ENCODE measurements at places on chromosomes 6 and 20.

- no peak for DNase-seq
These were observed 191.9 kb upstream of the SLC35B3 start for GRCh38 chr6:8627085-8627861.

DNA sequence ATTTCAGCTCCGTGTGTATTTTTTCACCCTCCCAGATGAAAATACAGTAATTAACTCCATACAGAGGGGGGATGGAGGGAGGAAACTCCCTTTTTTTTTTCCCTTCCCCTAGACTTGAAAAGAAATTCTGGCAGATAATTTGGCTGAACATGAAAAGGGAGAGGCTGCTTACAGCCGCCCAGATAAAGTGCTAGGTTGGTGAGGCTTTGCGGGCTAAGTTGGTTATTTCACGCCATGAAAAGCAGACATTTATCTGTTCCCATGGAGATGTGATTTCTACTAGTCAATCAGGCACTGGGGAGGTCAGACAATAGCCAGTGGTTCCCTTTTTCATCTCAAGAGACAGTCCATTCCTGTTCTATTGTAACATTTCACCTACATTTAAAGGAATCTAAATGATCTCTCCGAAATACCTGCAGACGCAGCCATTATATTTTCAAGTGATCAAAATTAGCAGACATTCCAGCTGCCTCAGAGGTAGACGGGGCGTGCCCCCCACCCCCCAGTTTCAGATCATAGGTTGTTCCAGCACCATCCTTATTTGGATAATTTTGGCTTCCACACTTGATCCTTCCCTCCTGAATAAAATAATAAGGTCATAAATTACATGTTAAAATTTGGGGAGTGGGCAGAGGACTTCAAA is 143.9 kb upstream of the ZNF217 start:
- DNase-seq, result no peak

DNA sequence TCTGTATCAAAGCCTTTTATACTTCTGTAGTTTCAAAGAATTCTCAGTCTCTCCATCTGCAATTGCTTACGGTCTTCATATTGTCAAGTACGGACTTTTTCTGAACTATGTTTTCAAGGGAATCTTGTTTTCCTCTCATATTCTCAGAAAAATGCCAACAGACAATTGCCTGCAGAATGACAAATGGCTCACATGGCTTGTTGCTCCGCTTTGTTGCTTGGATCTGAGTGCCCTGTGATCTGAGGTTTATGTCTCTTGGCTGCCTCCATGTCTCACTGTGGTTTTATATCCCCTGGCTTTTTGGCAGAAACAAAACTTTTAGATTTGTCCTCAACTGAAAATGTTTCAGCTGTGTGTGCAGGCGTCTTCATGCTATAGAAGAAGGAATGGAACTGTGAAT is 285.4 kb upstream of the CHD6 start:
- DNase-seq, result no peak

DNA sequence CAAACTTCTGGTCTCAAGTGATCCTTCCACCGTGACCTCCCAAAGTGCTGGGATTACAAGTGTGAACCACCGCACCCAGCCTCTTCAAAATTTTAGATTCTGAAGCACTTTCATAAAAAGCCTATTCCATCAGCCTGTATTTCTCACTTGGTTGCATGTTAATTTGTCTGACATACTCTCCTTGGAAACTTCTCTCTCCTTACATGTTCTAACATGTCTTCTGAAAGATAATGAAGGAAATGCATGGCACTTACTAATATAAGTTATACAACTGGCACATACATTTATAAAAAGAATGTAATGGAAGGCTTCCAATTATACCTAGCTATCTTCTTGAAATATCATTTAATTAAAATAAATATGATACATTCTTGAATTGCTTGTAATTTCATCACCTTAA is 597.5 kb downstream of the TBC1D32 start:
- no peak for DNase-seq

- no peak for DNase-seq
These were observed 209.0 kb upstream of the ECI2 start for GRCh38 chr6:4344317-4344899.

DNA sequence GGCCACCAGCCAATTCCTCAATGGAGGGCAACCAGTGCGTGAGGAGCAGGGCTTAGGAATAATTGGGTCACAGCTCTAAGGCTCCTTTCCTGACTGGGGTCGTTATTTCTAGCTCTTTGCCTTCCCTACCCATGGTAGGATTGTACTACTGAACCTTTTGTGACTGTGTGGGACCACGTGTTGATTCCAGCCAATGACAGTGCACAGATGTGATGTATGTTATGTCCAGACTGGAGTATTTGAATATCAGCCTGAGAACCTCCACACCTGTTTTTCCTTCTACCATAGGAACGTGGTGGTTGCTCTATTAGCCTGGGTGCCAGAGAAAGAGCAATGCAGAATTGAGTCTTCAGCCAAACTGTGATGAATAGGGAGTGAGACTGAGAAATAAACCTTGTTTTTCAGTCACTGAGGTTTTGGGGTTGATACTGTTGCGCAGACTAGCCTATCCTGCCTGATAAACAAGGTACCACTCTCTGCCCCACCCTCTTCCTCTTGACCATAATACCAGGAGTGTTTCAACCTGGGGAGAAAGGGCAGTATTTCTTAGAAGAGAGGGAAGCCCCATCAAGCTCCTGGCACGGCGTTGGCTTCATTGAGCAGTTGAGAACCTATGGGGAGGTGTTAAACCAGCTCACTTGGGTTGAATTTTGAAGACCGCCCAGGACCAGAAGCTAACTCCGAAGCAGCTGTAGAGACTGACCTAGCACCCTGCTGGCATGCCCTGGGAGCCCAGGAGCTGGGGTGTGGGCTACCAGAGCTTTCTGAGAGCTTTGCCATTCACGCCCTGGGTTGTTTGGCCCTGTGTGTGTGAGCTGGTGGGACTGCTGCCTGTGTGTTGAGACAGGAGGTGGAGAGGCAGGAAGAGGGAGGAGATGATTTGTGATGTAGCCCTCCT is 105.5 kb upstream of the BACH2 start:
- DNase-seq, result peak; percentile 19

DNA sequence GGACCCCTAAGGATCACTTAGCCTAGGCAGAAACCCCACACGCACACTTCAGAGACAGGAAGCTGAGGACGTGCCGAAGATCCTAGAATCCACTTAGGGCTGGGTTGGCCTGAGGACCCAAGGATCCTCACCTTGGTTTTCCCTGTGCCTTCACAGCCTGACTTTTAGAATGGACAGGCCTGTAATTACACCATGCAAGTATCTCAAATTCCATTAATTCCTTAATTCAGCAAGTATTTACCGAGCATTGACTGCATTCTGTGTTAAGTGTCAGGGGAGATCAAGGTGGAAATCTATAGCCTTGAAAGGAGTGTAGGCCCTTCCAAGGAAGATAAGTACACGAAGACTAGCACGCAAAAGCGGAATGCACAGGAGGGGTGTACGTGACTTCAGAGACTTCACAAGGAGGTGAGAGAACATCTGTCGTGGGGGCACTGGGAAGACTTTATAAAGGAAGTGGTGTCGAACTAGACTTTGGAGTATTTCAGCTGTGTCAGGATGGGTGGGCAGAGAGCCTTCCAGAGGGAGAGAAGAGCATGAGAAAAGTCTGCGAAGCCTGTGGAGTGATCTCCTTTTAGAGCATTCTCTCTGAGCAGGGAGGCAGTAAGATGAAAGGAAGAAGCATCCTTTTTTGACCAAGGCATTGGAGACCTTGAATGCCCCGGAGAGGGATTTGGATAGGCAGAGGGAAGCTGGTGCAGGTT is 4.0 kb downstream of the DSP start:
- no peak for DNase-seq

GRCh38 chr6:113697632-113698410 is 159.3 kb upstream of the MARCKS start:
- DNase-seq, result no peak

DNA sequence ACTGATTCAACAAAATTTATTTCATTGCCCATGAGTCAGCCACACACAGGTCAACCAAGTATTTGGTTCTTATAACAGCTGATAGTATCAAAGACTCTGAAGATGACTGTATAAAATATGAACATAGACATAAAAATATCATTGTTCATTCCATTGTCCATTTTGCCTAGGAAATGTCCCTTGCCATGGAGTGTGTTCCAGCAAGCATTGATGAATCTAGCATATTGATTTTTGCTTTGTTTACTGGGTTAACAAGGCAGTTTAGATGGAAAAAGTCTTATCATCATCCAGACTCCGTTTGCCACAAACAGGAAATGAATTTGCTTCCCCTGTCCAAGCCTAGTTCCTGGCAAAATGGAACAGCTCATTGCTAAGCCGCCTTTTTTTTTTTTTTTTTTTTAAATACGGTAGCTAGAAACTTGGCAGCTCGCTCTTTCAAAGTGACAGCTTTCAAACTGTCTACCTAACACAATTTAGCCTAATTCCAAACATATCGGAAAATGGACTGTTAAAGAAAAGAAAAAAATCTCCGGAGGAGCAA is 7.5 kb downstream of the F13A1 start:
- DNase-seq, result no peak

DNA sequence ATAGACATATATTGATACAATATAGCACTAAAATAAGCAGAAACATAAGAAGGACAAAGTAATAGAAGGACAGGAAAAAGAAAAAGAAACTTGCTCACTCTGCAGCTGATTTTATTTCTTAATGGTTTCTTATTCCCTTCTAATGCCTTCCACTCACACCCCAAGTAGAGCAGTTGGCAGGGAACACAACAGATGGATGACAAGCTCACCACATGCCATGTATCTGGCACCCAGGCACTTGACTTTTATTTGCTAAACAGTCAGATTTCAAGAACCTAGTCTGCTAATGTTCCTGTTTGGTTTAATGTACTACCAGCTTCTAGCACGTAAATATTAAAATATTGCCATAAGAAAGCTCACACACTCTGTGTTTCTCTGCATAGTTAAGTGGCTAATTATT is 87.1 kb downstream of the COL19A1 start:
- no peak for DNase-seq

- DNase-seq, result peak; percentile 26
These were observed 18.1 kb upstream of the SAMHD1 start for GRCh38 chr20:36969478-36970186.

- DNase-seq, result no peak
These were observed 4.5 kb downstream of the CCDC170 start for GRCh38 chr6:151498327-151498726.

GRCh38 chr6:20873425-20874190 is 339.4 kb downstream of the CDKAL1 start:
- no peak for DNase-seq

- DNase-seq, result no peak
These were observed 26.5 kb upstream of the RNF24 start for GRCh38 chr20:4041748-4042411.

DNA sequence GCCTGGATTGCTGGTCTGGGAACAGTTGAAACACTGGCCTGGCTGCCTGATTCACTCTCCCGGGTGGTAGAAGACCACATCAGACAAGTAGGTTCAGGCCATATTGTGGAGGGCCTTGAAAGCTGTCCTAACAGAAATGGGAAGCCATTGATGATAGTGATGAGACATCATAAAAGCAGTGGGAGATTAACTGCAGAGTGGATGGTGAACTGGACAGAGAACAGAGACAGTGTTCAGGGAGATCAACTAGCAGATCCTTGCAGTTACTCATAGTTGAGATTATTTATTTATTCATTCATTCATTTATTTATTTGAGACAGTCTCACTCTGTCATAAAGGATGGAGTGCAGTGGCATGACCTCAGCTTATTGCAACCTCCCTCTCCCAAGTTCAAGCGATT is 30.2 kb upstream of the MCM3 start:
- no peak for DNase-seq

GRCh38 chr6:22590423-22590822 is 21.1 kb downstream of the HDGFL1 start:
- DNase-seq, result no peak

DNA sequence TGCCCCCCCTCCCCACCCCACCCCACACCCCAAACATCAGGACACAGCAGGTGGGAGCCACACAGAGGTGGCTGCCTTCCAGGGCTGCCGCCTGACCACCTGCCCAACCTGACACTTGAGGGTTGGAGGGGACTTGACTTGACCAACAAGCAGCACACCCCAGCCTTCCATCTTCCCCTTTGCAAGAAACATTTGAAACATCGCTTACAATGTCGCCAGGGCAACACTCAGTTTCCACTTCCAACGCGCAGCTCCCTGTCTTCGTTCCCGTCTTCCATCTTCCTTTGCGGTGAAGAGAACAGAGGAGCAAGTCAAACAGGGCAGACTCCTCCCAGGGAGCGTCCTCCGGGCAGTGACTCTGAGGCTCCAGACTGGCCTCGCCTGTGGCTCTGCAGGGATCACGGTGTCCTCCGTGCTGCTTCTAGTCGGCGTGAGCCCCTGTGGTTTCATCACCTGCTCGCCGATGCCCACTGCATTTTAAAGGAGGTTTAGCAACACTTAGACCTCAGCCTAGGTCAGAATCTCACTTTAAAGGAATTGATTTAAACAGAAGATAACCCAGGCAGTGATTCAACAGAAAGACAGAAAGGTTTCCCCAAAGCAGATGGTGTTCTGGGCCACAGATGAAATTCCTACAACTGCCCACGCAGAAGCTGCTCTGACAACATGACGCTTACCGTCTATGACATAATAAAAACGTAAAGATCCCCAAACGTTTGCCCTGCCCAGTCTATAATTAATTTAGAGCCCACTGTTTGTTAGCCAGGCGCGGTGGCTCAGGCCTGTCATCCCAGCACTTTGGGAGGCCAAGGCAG is 130.8 kb downstream of the TAF4 start:
- no peak for DNase-seq

DNA sequence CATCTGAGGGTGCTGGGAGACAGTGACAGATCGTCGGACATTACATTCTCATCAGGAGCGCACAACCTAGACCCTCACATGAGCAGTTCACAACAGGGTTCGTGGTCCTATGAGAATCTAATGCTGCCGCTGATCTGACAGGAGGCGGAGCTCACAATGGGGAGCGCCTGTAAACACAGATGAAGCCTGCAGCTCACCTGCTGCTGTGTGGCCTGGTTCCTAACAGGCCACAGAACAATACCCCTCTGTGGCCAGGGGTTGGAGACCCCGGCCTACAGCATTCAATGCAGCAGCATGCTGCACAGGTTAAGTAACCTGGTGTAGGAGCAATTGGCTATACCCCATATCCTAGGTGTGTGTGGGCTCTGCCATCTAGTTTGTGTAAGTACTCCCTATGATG is 19.5 kb downstream of the ANKRD60 start:
- no peak for DNase-seq

DNA sequence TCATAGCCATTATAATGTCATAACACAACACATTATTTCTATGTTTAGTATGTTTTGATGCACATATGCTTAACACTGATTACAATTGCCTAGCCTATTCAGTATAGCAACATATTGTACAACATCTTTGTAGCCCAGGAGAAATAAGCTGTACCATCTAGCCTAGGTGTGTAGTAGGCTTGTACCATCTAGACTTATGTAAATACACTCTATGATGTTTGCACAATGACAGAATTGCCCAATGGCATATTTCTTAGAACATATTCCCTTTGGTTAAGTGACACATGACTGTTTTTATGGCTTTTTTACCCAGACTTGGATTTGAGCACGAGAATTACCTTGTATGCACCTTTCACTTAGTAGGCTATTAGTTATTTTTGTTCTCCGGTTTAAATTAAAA is 64.5 kb upstream of the HIVEP1 start:
- DNase-seq, result no peak

GRCh38 chr6:137931849-137932465 is 64.9 kb downstream of the TNFAIP3 start:
- no peak for DNase-seq

Data from CD4-positive, alpha-beta T cell treated with Interleukin-4 for 1 hour (primary cell).